ENCODE measurements at places on chromosomes 2 and 18.

DNA sequence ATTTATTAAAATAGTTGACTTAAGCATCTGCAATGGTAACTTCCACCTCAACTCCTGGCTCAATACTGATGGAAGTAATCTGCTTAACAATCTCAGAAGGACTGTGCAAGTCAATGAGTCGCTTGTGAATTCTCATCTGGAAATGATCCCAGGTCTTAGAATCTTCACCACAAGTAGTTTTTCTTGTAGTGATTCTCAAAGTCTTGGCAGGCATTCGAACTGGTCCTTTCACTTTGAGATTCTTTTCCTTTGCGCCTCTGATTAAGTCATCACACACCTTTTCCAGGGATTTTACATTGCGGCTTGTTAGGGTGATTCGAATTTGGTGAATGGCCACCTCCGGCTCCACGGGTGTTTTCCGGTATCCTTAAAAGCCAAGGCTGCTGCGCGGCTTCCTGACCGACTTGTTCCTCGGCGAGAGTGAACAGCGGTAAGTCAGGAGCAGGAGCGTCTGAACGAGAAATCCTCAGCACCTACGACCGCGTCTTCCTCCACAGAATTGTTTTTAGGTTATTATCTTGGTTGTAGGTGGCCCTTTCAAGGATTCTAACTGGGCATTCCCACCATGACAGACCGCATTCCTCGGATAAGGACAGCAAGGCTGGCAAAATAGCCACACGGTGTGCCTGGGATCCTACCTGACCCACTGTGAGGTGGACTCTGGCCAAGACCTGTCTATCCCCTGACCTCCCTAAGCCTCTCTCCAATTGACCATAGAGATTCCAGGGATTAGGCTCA, 23.8 kb upstream of the SLC20A1 start:
- DNase-seq: no peak

DNA sequence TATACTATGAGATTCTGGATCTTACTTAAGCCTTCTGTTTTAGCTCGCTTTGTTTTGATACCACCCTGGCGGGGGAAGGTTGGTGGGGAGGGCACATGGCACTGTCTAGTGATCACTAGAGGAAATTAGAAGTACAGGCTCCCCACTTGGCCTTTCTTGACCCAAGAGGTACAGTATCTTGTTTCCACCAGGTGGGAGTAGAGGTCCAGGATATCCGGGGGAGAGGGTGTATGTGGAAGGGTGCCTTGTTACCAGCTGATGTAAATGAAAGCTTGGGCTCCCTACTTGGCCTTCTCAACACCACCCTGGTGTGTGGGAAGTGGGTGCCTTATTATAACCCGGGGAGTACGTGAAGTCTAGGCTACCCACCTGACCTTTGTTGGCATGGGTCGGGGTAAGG, 7.5 kb downstream of the GALNT1 start:
- DNase-seq: no peak

DNA sequence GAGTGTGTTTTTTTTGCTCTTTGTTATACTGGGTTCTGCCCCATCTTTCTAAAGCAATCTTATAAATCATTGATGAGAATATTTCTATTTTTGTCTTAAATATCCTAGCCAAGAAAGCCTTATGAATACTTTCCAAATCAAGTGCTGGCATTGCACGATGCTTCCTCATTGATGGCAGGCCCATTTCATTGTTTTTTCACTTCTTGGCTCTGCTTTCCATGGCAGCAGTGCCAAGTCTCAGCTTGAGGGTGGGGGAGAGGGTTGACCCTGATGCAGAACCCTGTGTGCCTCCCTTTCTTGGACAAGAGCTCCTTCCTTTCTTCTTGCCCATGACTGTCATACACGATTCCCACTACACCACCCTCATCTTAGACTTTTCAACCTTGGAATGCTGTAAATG, 16.7 kb upstream of the CELF4 start:
- DNase-seq: no peak

GRCh38 chr2:229296016-229296415, 24.9 kb upstream of the PID1 start:
- DNase-seq: no peak

- no peak for DNase-seq
Observed at GRCh38 chr2:144449028-144449406, 70.9 kb downstream of the ZEB2 start.

DNA sequence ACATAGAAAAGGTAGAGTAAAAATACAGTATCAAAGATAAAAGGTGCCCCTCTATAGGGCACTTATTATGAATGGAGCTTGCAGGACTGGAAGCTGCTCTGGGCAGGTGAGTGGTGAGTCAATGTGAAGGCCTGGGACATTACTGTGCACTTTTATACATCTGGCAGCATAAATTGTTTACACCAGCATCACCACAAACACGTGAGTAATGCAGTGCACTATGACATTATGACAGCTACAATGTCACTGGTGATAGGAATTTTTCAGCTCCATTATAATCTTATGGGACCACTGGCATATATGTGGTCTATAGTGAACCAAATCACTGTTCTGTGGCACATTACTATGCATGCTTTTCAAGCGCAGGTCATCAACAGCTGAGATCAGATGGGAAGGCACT, 48.1 kb downstream of the TPGS2 start:
- DNase-seq: no peak

DNA sequence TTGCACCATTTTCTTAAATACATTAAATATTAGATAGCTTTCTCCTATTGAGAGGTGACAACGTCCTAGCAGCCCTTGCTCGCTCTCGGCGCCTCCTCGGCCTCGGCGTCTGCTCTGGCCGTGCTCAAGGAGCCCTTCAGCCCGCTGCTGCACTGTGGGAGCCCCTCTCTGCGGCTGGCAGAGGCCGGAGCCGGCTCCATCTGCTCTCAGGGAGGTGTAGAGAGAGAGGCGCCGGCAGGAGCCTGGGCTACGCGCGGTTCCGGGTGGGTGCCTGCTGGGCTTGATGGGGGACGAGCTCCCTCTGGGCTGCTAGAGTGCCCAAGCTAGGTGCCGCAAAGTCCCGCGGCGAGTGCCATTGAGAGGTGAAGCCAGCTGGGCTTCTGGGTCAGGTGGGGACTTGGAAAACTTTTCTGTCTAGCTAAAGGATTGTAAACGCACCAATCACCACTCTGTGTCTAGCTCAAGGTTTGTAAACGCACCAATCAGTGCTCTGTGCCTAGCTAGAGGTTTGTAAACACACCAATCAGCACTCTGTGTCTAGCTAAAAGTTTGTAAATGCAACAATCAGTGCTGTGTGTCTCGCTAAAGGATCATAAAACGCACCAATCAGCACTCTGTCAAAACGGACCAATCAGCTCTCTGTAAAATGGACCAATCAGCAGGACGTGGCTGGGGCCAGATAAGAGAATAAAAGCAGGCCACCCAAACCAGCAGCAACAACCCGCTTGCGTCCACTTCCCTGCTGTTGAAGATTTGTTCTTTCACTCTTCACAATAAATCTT, 3.1 kb downstream of the RPRD1A start:
- no peak for DNase-seq

GRCh38 chr2:193963472-193964119, 1693.4 kb upstream of the SLC39A10 start:
- DNase-seq: no peak

- no peak for DNase-seq
Observed at GRCh38 chr2:10009271-10009810, 34.0 kb upstream of the KLF11 start.

- DNase-seq: no peak
Observed at GRCh38 chr2:234512884-234513669, 16.2 kb upstream of the ARL4C start.
